Cardiac muscle cell (in vitro differentiated cells and primary cell): ENCODE measurements at places on chromosomes 2 and 18. TPM values are rescaled to one million over a fixed set of nuclear protein-coding genes. Genes with fewer than 3 reads are reported as not detected.
A peak's percentile ranks its signal among the peaks of the same experiment; 100 is the strongest.

RBMS1 gene
- 68.8 and 89.5 TPM in 2 replicates for total RNA-seq

GRCh38 chr2:126635281-126635680 lies 20.7 kb upstream of the GYPC start:
- peak; percentile 96 for DNase-seq

DNA sequence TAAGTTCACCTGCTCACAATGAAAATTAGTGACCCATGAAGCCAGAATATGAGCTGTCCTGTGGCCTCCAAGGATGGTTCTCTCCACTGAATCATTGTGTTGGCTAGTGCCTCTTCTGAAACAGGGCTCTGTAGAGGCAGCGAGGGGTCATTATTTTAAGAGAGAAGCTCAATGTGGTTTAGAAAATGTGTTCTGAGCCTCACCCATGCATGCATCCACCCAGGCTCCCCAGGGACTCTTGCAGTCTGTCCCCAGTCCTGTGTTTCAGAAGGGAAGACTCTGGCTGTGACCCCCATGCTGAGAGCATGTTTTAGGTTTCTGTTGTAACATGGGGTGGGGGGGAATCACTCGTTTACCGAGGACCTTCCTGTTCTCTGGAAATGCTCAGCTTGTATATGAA lies 135.2 kb downstream of the RNF144A start:
- no peak for DNase-seq

DNA sequence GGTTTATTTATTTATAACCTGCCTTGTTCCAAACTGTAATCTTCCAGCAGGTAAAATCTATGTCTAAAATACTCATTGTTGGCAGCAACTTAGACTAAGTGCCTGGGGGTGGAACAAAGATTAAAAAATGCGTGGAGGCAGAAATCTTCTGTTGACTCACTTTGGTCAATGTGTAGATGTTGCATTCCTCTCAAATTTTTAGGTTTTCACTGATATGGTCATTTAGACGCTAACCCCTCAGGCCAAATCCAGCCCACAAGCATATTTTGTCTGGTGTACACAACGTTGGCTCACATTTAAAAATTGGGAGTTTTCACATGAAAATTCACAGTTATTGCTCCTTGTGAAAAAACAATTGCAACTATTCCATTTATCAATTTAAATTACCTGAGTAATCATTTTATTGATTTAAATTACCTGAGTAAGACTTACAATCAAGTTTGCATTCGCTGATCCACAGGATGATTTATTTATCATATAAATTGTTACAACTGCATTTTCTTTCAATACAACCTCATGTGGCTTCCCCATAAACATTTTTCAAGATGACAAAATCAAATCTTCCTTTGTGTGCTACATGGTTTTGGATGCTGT lies 564.2 kb downstream of the TSN start:
- DNase-seq, result no peak

SERPINB13 gene
- not detected in 2 replicates for total RNA-seq

RESP18 gene
- total RNA-seq, result not detected in 2 replicates

DNA sequence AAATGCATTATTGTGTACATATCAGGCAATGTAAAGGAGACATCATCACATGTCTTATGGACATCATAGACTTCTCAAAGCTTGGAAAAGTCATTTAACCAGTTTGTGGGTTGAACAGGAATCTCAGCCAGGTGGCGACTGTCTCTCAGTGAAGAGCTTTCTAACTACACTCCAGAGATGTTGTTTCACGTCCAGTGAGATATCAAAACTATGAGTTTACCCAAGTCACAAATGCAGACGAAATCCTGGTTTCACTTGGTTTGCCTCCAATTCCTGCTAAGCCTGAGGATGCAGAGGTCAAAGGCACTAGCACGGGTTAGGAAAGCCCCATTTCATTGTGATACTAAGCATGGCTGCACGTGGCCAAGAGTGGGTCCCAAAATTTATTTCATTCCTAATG lies 384.5 kb upstream of the MEIS1 start:
- no peak for DNase-seq

DNA sequence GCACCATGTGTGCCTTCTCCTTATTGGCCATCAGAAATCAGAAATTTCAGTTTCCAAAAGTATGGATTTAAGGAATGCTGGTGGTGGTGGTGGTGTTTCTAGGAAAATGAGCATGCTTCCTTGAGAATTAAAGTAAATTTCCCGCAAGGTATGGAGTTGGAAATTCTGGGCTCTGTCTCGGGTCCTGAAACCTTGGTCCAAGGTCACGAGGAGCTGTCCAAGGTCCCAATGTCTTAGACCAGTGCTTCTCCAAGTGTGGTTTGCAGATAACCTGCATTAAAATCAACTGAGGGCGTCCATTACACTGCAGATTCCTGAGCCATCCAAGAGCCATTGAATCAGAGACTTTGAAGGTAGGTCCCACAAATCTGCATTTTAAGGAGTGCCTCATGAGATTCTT lies 210.9 kb upstream of the PKDCC start:
- DNase-seq, result peak; percentile 70

ZNF236 gene
- total RNA-seq, result 7.2 and 13.1 TPM in 2 replicates

- no peak for DNase-seq
Measured at GRCh38 chr18:27719680-27720079, 457.2 kb downstream of the CDH2 start.

- no peak for DNase-seq
Measured at GRCh38 chr18:70154591-70155194, 50.8 kb downstream of the RTTN start.

GRCh38 chr18:75757951-75758350 lies 330.4 kb upstream of the SMIM21 start:
- no peak for DNase-seq

UGT1A6 gene
- not detected in 2 replicates for total RNA-seq

DNA sequence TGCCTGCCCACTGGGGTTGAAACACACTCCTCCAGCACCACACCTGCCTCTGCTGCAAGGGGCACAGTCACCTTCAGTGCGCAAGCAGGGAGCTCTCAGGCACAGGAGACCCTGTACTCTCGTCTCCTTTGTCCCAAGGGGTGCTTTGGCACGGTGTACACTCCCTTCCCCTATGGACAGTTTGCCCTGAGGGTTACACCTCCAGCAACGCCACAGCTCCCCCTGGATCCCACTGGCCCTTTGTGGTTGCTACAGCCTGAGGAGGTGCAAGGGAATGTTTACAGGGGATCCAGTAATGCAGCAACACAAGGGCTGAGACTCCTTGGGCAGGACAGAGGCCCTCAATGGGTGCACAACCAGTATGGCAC lies 45.2 kb upstream of the FAM117B start:
- no peak for DNase-seq

OTOF gene
- 0.04 TPM in 1 of 2 replicates, not detected in the other for total RNA-seq

DNA sequence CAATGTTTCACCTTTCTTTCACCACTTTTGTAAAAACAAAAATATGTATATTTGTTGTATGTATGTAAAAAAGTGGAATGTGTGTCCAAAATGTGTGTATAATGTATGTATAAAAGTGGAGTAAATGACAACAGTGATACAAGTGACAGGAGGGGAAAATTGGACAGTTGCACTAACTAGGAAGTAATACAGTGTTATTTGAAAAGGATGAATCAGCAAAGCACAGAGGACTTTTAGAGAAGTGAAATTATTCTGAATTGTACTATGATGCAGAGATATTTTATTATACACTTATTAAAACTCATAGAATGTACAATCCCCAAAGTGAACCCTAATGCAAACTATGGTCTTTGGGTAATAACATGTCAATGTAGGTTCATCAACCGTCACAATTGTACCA lies 331.3 kb upstream of the CNTNAP5 start:
- no peak for DNase-seq

DNA sequence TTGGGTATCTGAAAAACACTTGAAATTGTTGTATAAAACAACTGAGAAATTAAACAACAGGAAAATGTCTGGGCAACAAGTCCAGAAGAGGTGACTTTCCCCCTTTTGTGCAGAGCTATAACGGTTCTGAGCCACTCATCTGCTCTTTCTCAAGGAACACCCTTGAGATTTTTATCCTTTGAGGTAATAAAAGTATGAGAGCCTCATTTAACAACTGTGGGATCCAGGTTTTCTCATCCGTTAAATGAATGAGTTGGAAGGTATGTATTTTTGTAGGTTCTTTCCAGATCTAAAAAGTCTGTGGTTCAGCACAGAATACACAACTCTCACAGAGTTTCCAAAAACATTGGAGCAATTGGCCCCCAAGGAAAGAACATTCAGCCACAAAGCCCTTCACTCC lies 93.0 kb downstream of the ANKRD44 start:
- DNase-seq, result no peak

DNA sequence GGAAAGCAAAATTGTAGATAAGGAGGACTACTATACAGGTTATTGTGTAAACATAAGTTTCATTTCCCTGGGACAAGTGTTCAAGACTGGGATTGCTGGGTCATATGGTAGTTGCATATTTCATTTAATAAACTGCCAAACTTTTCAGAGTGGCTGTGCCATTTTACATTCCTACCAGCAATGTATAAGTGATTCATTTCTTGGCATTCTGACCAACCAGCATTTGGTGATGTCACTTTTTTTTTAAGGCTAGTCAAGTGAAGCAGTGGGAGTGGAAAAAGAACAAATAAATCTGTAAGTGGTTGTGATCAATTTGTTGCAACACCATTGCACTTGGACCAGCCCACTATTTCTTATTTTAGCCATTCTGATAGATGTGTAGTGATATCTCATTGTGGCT lies 5.2 kb upstream of the CHCHD5 start:
- peak; percentile 86 for DNase-seq

DNA sequence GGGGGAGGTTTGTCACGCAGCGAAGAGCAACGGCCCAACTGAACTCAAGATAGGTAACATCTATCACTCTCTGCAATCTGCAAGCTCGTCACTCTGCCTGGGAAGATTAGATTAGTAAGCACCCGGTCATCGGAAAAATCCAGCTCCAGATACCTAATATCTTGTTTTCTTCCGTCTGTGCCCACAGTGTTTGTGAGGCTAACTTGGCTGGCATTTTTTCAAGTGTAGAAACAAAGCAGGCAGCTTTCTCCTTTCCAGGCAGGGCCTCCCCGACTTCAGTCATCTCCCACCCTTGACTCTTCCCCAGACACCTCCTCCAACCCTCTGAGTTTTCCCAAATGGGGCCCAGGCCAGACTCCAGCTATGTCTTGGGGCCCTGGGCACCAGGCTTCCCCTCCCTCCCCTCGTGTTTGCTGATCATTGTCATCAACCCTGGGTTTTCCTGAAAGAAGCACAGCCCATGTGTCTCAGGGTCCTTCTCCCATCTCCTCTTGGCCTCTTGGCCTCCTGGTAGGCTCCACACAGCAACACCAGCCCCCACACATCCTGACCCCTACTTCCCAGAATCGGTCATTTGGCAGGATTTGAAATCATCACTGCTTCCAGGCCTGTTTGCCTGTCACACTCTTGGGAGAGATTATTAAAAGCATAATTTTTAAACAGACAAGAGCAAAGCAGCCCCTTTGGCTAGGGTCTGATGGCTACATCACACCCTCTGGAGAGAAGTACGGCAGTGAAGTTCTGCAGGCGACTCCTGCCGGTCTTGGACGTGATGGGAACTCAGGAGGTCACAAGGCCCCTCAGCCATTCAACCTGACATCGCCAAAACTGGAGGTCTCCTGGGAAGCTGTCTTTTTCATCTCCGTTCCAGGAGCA lies 144.9 kb upstream of the ID2 start:
- DNase-seq, result no peak

- DNase-seq, result no peak
Measured at GRCh38 chr2:174035117-174035635, 70.0 kb upstream of the SP3 start.

SPR gene
- 13.2 and 16.3 TPM in 2 replicates for total RNA-seq

- DNase-seq, result no peak
Measured at GRCh38 chr18:7840411-7840810, 273.3 kb downstream of the PTPRM start.

- DNase-seq, result no peak
Measured at GRCh38 chr2:157868993-157869392, 7.1 kb downstream of the ACVR1 start.

CXCR1 gene
- total RNA-seq, result not detected in 2 replicates

- DNase-seq, result no peak
Measured at GRCh38 chr18:78713726-78714125, 265.9 kb upstream of the SALL3 start.

DNA sequence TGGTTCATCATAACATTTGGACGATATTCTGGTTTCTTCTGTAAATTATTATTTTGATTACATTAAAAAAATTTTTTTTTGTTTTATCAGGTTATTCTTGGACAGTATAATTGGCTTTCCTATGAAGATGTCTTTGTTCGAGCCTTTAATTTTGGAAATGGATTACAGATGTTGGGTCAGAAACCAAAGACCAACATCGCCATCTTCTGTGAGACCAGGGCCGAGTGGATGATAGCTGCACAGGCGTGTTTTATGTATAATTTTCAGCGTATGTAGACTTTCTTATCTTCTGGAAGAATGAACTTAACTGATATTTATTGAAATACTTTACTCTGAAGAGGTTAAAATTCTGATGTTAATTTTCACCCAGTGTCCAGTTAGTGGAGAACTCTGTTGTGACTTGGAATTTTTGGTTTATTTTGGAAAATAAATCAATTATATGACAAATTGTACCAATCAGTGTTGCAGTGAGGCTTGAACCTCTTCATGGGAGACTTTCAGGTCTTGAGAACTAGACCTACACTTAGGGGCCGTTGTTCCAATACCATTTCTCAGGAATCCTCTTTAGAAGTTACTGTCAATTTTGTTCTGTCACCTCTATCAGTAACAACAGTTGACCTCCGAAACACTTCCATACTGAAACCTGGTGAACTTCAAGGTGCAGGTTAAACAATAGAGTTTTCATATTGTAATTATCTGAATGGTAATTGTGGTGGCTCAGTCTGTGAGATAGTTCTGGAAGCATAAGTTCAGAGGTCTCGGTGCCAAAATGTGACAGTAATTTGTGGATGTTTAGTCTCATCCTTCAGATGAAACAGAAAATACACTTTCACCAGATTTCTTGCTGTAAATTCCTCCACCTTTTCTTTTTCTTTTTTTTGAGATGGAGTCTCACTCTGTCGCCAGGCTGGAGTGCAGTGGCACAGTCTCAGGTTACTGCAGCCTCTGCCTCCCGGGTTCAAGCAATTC lies 55.7 kb downstream of the ACSL3 start:
- DNase-seq, result no peak

DNA sequence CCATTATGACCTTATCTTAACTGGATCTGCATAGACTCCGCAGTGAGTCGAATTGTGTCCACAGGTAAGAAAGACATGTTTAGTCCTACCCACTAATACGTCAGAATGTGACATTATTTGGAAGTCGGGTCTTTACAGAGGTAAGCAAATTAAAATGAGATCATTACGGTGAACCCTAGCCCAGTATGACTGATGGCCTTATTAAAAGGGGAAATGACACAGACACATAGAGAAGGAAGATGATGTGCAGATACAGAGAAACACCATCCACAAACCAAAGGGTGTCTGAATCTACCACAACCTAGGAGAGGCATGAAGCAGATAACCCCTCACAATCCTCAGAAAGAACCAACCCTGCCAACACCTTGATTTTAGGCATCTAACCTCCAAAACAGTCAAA lies 135.6 kb downstream of the GALNT1 start:
- no peak for DNase-seq

- DNase-seq, result no peak
Measured at GRCh38 chr2:167489325-167489724, 601.0 kb downstream of the XIRP2 start.

- DNase-seq, result peak; percentile 23
Measured at GRCh38 chr2:54646170-54646927, 77.1 kb upstream of the EML6 start.

GRCh38 chr2:178924817-178925216 lies 117.6 kb upstream of the TTN start:
- DNase-seq, result no peak

VAMP8 gene
- total RNA-seq, result 8.3 and 15.7 TPM in 2 replicates

GRCh38 chr2:176534798-176535466 lies 265.7 kb downstream of the MTX2 start:
- DNase-seq, result no peak

GRCh38 chr2:135124924-135125886 lies 73.1 kb downstream of the RAB3GAP1 start:
- peak; percentile 17 for DNase-seq

GTF2A1L gene
- total RNA-seq, result 1.4 and 1.9 TPM in 2 replicates
